ENCODE measurements at places on chromosomes 11 and 22.

DNA sequence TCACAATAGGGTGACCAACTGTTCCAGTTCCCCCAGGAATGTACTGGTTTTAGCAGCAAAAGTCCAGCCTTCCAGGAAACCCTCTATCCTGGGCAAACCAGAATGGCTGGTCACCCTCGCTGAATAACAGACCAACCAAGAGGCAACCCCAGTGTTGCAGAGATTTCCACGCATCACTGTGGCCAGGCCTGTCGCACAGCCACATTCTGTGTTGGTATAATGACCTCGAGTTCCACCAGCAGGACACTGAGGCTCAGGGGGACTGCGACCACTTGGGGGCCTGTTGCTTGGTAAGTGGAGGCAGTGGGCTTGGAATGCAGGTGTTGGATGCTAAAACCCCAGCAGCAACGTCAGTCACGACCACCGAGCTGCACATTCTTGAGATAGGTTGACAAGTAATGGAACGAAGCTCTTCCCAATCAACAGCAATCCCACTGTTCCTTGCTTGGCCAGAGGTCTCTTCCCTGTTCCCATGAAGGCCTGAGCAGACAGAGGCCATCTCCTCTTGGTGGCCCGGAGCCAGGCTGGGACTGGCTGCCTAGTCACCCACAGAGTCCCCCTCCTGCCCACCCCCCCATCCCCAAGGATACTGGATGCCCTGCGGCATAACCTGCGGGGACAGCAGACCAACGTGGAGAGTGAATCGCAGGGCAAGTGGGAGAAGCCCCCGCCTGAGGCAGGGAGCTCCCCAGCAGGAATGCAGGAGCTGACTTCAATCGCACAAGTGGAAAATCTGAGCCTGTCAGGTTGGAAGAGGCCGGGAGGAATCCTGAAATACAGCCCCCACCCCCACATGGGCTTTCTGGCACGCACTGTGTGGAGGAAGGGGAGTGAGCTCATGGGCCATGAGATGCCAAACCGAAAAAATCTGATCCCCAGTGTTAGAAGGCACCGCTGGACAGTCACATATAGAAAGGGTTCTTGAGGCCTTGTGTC lies 43.4 kb upstream of the MN1 start:
- no peak for DNase-seq

GRCh38 chr11:86991341-86991740 lies 36.1 kb upstream of the FZD4 start:
- no peak for DNase-seq

GRCh38 chr22:20238536-20238900 lies 29.6 kb downstream of the RTN4R start:
- peak; percentile 80 for DNase-seq

GRCh38 chr11:113884361-113884836 lies 9.0 kb upstream of the USP28 start:
- DNase-seq, result no peak

GRCh38 chr11:15884141-15884540 lies 472.2 kb downstream of the SOX6 start:
- no peak for DNase-seq

GRCh38 chr11:110907629-110908028 lies 195.4 kb upstream of the ARHGAP20 start:
- no peak for DNase-seq

GRCh38 chr11:93487032-93487483 lies 56.1 kb downstream of the SMCO4 start:
- no peak for DNase-seq

- DNase-seq, result peak; percentile 86
Observed at GRCh38 chr11:33893711-33894397, 2.0 kb upstream of the LMO2 start.

- DNase-seq, result no peak
Observed at GRCh38 chr22:46578824-46579561, 41.2 kb upstream of the GRAMD4 start.

GRCh38 chr11:62621027-62621566 lies 689 bp downstream of the B3GAT3 start:
- DNase-seq, result no peak

DNA sequence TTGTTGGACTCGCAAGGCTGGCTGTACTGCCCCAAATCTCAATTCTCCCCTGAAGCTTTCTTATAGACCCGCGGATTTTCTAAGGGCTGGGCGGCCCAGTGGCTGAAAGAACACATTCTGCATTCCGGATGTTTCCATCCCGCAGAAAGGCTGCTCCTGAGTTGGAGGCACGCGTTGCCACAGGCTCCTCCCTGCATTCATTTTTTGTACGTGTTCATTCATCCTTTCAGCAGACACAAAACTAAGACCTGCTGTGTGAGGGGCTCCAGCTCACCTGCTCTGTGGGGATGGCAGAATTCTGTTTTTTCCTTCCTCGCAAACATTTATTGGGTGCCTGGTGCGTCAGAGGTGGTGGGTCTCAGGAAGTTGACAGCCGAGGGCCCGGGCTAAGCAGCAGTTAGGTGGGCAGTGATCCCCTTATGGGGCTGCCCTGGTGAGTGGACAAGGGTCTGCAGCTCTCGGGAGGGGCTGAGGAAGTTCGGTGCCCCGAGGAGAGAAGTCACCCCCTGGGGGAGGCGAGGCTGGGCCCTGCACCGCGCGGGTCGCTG lies 23.7 kb downstream of the SHANK3 start:
- peak; percentile 31 for DNase-seq

DNA sequence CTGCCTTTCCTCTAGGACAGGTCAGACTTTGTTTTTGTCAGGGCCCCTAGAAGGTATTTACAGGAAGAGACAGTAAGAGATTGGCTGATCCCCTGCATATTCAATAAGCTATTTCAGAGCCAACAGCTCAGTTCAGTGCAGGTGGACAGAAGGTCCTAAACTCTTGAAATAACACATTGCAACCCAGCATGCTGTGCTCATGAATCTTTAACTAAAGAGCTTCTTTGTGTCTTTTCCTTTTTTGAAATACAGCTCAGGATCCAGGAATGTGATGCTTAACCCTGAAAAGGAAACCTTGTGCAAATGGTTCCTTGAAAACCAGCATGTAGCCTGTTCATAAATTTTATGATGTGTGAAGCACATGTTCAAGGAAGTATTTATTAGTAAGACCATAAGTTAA lies 43.9 kb downstream of the BBOX1 start:
- DNase-seq, result no peak

DNA sequence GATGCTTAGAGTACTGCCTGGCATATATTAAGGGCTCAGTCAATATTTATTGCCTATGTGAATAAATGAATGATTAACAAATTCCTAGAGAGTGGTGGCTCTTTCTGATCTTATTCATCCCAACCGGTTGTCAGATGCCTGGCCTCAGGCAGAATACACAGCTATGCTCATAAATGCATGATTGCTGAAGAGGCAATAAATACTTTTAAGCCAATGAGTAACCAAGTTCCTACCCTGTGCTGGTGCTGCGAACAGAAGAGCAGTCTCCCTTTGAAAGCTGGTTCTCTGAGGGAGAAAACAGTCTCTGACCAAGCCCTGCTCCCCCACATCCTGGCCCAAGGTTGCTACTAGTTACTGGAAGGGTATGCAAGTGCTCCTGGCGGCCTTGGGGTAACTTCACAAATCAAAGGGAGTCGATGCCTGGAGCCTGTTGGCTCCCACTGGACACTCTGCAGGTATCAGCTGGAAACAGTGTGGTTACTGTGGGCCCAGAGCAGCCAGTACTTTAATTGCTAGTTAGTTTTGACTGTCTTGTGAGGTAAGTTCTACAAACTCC lies 2.8 kb downstream of the USH1C start:
- DNase-seq, result no peak

- no peak for DNase-seq
Observed at GRCh38 chr11:120398132-120398531, 61.9 kb downstream of the ARHGEF12 start.

- DNase-seq, result no peak
Observed at GRCh38 chr11:45726493-45727054, 61.2 kb upstream of the CHST1 start.

DNA sequence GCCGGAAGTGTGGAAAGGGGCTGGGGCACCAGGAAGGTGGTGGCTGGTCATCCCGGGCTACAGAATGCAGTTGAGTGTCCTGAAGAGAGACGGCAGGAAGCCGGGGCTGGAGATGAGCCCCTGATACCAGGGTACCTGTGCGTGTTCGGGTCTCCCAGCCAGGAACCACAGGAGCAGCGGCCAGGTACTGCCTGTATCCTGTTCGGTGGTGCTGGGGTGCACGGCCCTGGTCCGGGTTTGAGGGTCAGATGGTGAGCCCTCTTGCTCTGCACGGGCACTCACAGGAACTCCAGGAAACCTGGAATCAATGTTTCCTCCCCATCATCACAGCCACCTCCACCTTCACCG lies 253.1 kb upstream of the B3GAT1 start:
- no peak for DNase-seq

DNA sequence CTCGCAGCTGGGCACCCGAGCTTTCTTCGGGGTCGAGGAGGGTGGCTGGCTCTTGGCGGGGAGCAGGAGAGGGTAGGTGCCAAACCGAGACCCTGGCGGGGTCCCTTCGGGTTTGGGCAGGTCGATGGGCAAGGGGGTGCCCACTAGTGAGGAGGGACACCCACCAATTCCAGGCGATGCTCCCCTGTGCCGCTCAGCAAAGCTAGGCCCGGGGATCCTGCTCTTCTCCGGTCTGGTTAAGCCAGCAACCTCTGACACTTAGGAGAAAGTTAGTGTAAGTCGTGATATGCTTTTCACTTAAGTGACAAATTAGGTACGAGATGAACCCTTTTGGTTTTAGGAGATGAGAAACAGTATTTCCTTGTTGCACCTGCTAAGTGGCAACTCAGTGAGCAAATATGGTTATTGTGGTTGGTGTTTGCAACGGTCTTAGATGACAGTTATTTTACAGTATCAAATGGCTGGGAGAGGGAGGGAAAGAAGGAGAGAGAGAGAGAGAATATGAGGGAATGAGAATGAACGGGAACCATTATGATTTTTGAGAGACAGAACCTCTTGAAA lies 565 bp downstream of the NUCB2 start:
- no peak for DNase-seq

- DNase-seq, result no peak
Observed at GRCh38 chr22:45504373-45505341, 2.0 kb downstream of the FBLN1 start.

GRCh38 chr22:17772958-17773605 lies 1.2 kb downstream of the BID start:
- no peak for DNase-seq

DNA sequence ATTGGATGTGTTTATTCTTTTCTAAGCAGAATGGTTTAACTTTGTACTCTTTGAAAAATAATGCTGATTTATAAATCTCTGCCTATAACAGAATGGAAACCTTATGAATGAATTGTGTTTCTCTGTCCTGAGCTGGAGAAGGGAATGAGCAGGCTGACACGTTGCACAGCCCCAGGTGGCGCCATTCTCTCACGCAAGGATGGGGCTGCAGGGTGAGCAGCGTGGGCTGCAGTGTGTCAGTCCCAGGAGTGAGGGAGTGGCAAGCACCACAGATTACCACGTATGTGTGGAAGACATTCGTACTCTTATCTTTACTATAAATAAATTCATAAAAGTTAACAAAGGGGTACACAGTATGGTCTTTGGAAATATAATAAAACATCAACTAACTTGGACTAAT lies 33.4 kb downstream of the FDX1 start:
- no peak for DNase-seq

DNA sequence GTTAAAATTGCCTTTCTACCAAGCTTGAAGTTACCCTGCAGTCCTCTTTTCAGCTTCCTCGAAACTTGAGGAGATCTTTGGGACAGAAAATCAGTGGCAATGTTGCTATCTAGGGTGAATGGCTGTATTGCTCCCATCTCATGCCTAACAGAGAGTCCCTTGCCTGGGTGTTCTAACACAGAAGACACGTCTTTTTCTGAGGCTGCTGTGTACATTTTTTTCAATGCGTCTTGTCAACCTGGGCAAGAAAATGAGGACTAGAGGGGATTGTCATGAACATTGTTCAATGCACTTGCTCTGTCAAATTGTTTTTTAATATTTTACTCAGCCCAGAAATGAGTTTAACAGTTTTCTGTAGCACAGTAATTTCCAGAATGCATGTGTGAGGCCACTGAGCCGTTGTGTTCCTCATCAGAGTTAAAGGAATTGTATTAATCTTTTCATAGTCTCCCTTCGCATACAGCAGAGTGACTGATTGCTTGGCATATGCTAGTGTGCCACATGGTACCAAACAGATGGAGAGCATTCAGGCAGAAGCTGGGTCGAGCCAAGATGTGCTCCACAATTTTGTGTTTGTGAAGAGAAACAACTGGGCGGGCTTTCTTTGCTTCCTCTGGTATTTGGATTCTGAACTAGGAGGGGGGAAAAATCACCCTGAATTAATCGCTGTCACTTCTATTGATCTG lies 86.0 kb downstream of the CASP12 start:
- DNase-seq, result no peak

DNA sequence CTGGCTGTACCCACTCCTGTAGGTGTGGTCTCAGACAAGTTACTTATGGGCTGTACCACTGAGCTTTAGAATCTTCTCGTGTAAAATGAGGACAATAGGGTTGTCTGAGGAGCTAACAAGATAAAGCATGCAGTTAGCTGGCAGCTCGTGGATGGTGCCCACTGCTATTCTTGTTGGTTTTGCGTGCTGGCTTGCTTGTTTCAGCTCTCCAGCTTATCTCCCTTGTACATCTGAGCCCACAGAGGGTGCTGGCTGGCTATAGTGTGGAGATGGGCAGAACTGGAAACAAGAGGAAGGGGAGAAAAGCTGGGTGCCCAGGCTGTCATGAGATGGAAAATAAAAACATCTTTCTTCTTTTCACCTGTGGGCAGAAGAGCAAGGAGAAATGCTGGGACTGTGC lies 46.5 kb upstream of the GALNT18 start:
- no peak for DNase-seq

- DNase-seq, result no peak
Observed at GRCh38 chr11:61162092-61162941, 1.1 kb upstream of the VPS37C start.

DNA sequence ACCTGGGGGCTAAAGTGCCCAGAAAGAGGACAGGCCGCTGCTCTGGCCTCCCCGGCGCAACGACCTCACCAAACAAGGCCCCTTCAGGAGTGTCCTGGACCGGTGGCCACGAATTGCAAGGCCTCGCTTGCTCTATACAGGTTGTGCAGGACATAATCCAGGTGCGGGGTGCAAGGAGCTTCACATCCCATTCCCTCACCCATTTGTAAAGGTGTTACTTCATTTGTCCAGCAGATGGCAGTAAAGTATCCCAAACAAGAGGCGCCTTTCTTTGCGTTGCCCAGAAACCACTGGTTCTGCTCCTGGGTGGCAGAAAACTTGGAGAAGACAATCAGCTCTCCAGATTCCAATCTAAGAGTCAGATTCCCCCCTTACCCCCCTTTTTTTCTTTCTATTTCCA lies 35.9 kb upstream of the PRDM11 start:
- DNase-seq, result peak; percentile 67

All from activated effector memory CD4-positive, alpha-beta T cell treated with anti-CD3 and anti-CD28 coated beads, Interleukin-2, amount 50 U/mL, for 16 hours (primary cell).